Panc1 (cell line): ENCODE measurements at places on chromosomes 12 and 14. TPM values are rescaled to one million over a fixed set of nuclear protein-coding genes. Genes with fewer than 3 reads are reported as not detected.

GRCh38 chr14:100419856-100420255, 96.7 kb downstream of the SLC25A47 start:
- no peak for DNase-seq

DNA sequence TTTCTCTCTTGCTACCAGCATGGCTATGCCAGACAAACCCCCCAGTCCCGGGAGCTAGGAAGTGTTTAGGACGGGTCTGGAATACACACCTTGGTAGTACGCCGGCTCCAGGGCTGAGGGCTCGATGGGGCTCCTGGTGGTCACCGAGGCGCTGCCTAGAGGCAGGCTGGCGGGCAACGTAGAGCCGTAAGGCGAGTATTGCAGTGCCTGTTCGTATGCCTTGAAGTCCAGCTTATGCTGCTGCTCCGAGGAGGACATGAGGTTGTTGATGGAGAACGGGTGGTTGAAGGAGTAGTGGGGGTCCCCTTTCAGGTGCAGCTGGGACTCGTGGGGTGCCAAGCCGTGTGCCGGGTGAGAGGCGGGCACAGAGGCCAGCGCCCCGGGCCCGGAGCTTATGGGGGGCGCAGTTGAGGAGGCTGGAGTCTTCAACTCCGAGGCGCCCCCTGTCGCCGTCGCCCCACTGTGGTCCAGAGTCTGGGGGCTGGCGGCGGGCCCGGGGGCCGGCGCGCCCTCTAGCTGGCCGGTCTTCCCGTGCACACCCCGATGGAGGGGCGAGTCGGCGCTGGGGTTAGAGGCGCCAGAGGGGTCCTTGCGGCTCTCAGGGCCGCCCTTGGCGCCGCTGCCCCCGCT, 3.6 kb downstream of the FOXA1 start:
- DNase-seq, result no peak

DNA sequence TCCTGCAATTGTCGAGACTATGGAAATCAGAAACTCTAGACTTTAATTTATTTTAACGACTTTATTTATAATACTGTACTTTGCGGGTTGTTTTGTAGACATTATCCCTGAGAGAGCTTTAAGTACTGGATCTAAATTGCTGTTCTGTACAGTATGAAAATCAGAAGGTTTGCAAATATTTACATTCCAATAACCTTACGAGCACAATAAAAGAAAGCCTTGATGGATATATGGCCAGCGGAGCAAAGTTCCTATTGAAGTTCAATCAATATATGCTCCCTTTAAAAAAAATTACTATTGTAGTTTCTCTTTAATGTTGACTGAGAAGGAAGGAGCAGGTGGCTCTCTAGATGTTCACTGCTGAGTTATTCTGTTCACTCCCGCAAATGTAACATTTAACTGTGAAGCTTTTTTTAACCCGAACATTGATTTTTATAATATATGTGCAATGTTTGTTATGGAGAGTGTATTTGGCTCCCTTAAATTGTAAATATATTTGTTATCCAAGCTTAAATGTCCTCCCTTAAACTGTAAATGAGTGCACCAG, 235.3 kb downstream of the PLCZ1 start:
- no peak for DNase-seq

DNA sequence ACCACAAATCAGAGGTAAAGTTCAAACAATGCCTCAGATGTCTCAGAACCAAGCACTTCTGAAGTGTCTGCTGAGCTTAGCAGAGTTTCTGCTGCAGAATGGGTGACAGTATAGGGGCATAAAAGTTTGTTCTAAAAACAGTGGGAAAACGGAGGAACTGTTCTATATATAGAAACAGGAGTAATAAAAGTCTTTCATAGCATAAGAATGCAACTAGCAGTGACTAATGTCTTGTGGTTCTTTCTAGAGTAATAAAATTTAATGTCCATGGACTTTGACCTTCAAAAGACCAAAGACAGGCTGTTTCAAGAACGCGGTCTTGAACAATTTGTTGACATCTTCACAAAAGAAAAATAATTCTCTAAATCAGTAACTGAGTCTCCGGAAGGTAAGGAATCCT, 107.5 kb upstream of the FAR2 start:
- peak; percentile 65 for DNase-seq

SERPINA9 gene
- not detected for total RNA-seq

DNA sequence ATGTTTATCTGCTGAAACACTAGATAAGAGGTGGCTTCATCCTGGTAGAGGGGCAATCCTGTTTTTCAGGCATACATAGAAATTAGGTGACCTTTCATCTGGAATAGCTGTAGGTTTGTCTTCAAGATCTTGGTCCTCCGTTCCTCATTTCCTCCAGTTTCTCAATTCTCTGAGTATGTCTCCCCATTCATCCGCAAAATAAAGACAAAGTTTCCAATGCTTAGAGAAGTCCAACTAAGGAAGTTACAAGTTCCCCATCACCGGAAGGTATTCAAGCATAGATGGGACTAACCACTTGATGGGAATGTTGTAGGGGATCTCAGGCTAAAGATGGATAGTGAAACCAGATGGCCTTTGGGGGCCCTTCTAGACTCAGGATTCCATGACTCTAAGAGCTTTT, 34.3 kb downstream of the ERG28 start:
- no peak for DNase-seq

- no peak for DNase-seq
Measured at GRCh38 chr14:55699131-55700057, 119.4 kb downstream of the KTN1 start.

HRK gene
- 0.44 TPM for total RNA-seq

GRCh38 chr14:71597955-71598660, 334.1 kb upstream of the RGS6 start:
- no peak for DNase-seq

TEX52 gene
- not detected for total RNA-seq

- DNase-seq, result no peak
Measured at GRCh38 chr12:11661491-11662089, 12.1 kb downstream of the ETV6 start.

NUDT14 gene
- 75.3 TPM for total RNA-seq

DNA sequence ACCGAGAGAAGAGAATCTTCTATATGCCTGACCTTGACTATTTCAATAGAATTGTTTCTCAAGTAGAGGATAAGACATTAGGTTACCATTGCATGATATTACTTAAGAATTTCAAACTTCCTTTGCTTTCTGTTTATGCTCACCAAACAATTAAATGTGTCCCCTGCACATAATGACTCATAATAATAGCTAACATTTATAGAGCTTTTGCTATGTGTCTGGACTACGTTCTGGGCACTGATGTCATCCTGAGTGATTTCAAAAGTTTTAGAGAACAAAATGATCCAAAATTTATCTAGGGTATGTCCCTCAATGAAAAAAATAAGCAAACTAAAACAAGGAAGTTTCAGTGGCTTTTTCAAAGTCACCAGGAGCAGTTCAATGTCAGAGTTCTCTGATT, 38.8 kb downstream of the SLC15A5 start:
- DNase-seq, result no peak

GRCh38 chr12:26212396-26212795, 17.0 kb downstream of the SSPN start:
- DNase-seq, result no peak

IKZF4 gene
- 6.9 TPM for total RNA-seq

GRCh38 chr12:117331691-117332090, 29.7 kb downstream of the NOS1 start:
- DNase-seq, result no peak
